ENCODE measurements at places on chromosomes 16 and 17.

DNA sequence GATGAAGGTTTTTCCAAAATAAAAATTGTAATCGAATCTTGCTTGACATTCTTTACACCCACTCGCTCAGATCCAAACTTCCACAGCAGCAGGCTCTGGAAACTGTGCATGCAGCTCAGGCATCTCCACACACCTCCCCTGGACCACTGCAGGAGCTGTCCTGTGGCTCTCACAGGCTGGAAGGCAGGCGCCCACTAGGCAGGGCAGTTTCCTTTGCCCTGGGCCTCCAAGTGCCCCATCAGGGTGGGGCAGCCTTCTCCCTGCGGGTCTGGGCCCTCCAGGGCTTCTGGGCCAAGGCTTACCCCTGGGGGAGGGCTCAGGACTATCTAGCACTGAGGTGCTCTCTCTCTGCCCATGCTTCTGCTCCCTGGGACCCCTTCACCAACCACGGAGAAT lies 114.5 kb upstream of the RPL38 start:
- ATAC-seq, result no peak

GRCh38 chr17:70563281-70563820 lies 394.0 kb downstream of the KCNJ2 start:
- no peak for ATAC-seq

DNA sequence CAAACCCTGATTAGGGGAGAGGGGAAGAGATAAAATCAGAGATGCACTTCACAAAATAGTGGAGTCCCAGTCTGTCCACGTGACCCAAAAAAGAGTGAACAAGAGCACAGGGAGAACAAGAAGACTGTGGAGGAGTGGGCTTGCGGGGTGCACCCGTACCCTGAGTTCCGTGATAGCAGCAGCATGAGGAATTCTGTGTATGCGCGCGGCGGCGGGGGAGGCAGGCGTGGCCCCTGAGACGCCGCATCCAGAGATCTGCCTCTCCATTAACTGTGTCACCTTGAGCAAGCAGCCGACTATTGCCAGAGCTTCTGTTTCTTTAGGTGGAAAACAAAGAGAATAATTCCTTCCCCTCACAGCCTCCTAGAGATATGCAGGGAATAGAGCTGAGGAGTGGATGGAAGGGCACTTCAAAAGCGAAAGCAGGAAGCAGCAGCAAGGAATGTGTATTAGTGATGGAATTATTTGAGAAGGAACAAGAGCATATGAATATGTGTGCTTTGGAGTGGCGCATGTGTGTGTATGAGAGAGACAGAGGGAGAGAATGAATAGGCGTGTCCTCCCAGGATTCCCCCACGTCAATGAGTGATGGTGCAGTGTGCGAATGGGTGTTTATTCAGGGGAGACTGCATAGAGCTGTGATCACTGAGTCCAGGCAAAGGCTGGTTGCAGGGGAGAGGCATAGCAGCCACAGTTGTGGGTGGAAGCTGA lies 10.4 kb upstream of the SOX9 start:
- no peak for ATAC-seq

- no peak for ATAC-seq
These were observed 7.9 kb upstream of the WFIKKN1 start for GRCh38 chr16:622920-623280.

DNA sequence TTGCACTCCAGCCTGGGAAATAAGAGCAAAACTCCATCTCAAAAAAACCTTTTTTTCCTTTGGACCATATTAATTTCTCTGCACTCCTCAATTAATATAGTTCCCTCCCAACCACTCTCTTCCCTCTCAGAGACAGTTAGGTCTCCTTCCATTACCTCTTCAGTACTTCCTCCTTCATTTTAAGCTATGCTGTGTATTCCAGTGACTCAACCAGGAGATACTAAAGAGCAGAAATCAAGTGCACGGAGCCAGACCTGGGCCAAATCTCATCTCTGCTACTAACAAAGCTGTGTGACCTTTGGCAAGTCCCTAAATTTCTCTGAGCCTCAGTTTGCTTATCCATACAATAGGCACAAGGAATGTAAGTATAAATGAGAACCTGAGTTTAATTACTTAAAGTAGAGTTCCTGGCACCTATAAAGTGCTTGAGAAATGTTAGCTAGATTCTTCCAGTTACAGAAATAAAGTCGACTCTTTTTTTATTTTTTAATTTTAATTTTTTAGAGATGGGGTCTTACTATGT lies 8.5 kb downstream of the PECAM1 start:
- ATAC-seq, result no peak

- no peak for ATAC-seq
These were observed 18.8 kb downstream of the B9D1 start for GRCh38 chr17:19343671-19344151.

DNA sequence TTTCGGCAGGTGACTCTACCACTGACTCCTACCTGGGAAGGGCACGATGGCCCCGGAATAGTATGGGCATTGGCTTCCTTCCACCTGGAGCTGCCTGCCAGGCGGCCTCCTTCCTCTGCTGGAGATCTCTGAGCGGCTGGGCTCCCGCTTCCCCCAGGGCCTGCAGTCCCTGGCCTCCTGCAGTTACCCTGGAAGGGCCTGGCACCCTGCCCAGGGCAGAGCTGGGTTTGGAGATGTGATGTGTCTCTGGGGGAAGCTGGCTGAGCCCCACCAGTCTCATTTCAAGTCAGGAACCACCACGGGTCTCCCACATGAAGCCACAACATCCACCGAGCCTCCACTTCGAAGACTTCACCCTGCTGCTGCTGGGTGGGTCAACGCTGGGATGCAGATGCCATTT lies 97.9 kb downstream of the IRF8 start:
- ATAC-seq, result no peak

GRCh38 chr16:20409398-20410120 lies at the start of gene ACSM5:
TSS of gene ACSM5 (plus strand) at chr16:20409534. CDS start at chr16:20411485, 1,951 bp downstream.
- ATAC-seq, result no peak

All from activated CD4-positive, CD25-positive, alpha-beta regulatory T cell treated with anti-CD3 and anti-CD28 coated beads, Interleukin-2, amount 50 U/mL, for 24 hours (primary cell).